Iris pigment epithelial cell (primary cell): ENCODE measurements at places on chromosomes 16 and 17.

GRCh38 chr16:86383488-86384262 is 126.7 kb upstream of the FOXF1 start:
- DNase-seq: peak; percentile 95

- DNase-seq: no peak
Measured at GRCh38 chr17:82737967-82738877, 2.8 kb downstream of the FN3K start.

DNA sequence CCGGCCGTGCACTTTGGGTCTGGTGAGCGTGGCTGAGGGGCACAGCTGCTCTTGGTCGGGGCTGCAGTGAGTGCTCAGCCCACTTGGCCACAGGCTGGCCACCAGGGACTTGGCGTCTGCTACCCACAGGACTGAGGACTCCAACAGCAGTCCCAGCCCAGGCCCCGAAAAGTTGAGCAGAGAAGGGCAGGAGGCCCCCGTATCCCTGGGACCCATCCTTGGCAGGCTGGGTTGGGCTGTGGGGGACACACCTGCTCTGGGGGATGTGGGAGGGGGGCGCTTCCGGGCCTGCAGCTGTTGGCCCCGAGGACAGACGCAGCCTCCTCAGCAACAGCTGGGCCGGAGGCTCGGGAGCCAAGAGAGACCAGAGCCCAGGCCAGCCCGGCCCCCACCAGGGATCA is 19.4 kb upstream of the SSTR5 start:
- no peak for DNase-seq

GRCh38 chr16:87464691-87465300 is 28.0 kb downstream of the ZCCHC14 start:
- peak; percentile 92 for DNase-seq

GRCh38 chr17:2852729-2853282 is 56.6 kb downstream of the RAP1GAP2 start:
- DNase-seq: no peak

DNA sequence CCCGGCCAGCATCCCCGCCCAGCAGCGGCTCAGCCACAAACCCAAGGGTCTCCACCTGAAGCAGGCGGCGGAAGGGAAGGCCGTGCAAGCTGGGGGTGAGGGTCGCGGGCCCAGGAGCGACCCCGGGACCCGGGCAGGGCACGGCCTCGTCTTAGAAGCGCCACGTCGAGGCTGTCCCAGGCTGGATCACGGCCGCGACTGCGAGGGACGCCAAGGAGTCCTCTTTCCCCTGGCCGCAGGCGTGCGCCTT is 538 bp upstream of the CCNF start:
- no peak for DNase-seq

DNA sequence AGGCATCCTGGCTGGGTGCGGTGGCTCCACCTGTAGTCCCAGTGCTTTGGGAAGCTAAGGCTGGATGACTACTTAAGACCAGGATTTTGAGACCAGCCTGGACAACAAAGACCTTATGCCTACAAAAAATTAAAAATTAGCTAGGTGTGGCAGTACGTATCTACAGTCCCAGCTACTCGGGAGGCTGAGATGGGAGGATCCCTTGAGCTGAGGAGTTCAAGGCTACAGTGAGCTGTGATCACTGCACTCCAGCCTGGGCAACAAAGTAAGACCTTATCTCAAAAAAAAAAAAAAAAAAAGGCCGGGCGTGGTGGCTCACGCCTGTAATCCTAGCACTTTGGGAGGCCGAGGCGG is 6.1 kb downstream of the MVP start:
- no peak for DNase-seq

DNA sequence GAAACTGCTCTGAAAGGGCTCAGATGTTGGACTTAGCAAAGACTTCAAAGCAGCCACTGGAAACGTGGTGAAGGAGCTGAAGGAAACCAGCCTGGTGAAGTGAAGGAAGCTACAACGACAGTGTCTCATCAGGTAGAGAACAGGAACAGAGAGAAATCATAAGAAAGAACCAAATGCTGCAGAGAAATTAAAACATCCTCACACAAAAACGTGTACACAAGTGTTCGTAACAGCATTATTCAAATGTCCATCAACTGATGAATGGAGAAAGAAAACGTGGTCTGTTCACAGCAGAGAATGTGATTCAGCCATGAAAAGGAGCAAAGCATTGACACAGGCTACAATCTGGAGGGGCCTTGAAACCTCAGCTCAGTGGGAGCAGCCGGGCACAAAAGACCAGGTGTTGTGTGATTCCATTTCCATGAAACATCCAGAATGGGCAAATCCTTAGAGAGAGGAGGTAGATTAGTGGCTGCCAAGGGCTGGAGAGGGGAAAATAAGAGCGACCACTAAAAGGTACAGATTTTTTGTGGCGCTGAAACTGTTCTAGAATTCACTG is 26.9 kb downstream of the IFT140 start:
- DNase-seq: no peak

- no peak for DNase-seq
Measured at GRCh38 chr17:51013322-51013721, 107.3 kb downstream of the SPAG9 start.

GRCh38 chr17:47785538-47786123 is 36.0 kb downstream of the OSBPL7 start:
- DNase-seq: no peak

DNA sequence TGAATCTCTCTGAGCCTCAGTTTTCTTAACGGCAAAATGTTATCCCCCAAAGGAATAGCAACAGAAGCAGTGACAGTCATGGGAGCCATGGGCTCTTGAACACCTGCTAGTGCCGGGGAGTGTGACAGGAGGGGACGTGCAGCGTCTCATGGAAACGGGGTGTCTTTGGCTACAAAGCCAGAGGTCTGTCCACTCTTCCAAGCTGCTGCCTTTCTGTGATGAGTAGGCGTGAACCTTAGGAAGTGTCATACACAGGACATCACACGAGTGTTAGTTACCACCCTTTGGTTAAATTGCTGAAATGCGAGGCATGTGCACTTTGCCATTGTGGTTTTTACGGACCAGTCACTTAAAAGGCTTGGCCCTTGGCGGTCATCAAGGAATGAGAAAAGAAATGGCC is 93.4 kb downstream of the IRF8 start:
- DNase-seq: no peak
